ENCODE measurements at places on chromosomes 3 and 15.
A peak's percentile ranks its signal among the peaks of the same experiment; 100 is the strongest.

DNA sequence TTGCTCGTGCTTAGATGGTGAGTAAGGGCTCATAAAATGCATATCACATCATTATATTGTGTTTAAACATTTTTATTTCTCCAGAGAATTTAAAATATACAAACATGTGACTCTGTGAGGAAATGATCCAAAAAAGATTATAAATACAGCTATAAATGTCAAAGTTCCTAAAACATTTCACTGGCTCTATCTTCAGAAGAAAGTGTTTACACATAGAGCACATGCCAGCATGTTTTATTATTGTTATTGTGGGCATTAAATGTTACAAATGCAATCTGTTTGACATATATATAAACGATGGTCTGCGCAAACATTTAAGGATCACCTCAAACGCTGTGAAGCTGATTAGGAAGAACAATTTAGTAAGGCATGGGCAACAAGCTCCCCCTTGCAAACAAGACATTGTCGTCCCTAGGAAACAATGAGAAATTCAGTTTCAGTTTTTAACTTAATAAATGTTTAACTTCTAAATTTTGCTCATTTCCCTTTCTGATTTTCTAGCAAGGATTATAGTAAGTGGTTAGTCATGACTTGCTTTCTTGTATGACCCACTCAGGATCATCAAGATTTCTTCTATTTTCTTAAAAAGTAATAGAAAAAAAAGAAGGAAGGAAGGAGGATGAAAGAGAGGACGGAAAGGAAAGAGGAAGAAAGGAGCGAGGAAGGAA lies 207.5 kb downstream of the SATB1 start:
- no peak for DNase-seq

DNA sequence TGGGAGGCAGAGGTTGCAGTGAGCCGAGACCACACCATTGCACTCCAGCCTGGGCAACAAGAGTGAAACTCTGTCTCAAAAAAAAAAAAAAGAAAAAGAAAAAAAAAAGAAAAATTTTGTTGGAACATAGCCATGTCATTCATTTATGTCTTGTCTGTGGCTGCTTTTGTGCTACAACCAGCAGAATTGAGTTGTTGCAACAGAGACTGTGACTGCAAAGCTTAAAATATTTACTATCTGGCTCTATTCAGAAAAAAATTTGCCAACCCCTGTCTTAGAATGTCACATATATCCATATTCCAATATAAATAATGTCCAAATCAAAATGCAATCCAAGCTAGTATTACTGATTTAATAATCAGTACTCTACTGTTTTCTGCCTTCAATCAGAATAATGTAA lies 25.1 kb downstream of the CD80 start:
- DNase-seq = no peak

DNA sequence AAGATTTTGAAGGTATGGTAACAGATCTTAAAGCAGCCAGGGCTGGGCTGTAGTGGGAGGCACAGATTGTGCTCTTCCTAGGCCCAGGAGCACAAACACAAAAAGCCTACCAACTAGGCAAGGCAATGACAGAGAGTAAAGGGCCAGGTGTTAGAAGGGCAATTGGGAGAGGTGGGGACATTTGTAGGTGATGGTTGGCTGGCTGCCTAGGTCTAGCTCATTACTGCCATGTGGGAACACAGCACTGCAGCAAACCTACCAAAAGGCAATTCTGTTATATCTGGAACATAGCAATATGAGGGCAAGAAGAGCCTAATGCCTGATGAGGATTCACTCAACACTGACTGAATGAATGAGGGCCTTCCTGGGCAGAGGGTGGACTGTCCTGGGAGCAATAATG lies 30.4 kb downstream of the ARHGEF3 start:
- DNase-seq = no peak

DNA sequence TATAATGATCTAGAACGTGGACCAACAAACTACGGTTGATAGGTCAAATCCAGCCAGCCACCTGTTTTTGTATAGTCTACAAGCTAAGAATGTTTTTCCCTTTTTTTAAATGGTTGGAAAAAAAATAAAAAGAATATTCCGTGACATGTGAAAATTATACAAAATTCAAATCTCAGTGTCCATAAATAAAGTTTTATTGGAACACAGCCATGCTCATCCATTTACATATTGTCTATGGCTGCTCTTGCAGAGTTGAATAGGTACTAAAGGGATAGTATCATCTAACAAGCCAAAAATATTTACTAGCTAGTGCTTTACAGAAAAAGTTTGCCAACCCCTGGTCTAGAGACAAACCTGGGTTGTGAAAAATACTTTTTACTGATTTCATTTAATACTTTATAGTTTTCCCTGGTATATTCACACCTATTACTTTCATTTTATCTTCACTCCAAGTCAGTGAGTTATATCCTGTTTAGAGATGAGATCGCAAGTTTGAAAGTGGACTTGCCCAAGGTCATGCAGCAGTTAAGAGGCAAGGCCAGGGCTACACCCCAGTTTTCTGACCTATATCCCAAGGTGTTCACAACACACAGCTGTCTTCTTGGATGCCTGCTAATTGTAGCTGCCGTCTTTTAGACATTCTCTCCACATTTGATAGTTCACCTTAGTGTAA lies 58.4 kb downstream of the IGF2BP2 start:
- no peak for DNase-seq

DNA sequence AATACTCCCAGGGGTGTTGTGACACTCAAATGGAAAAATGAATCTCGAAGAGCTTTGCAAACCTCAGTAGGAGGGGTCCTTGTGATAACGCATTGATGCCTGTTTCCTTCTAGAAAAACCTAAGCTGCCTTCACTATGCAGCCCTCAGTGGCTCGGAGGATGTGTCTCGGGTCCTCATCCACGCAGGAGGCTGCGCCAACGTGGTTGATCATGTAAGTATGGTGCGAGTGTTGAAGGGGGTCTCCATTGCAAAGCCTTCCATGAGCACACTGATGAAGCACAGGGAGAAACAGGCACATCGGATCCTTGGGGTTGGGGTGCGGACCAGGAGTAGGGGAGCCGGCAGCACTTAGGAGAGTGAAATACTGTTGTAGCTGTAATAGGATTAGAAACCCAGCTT lies 22.3 kb downstream of the ANKDD1A start:
- no peak for DNase-seq

DNA sequence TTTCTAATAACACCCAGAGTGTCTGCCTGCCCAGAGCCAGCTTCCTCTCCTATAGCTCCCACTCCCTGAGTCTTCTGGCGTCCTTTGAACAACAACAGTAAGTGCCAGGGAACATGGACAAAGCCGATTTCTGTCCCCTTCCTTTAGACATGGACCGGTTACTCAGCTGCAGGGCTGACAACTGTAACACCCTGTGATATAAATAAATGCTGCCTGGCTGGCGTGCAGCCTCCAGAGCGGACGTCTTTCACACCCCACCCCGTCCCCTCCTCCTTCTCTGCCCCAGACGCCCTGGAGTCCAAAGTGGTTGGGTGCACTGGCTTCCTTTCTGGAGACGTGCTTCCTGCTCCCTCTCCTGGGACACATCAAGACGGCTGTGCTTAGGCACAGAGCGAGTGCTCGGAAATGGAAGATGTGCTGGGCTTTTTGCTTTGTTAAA lies 281.9 kb upstream of the LRRFIP2 start:
- DNase-seq = no peak

GRCh38 chr3:73327052-73327451 lies 265.6 kb downstream of the EBLN2 start:
- DNase-seq = no peak

- DNase-seq = peak; percentile 89
Observed at GRCh38 chr3:79297245-79297960, 470.4 kb downstream of the ROBO1 start.

DNA sequence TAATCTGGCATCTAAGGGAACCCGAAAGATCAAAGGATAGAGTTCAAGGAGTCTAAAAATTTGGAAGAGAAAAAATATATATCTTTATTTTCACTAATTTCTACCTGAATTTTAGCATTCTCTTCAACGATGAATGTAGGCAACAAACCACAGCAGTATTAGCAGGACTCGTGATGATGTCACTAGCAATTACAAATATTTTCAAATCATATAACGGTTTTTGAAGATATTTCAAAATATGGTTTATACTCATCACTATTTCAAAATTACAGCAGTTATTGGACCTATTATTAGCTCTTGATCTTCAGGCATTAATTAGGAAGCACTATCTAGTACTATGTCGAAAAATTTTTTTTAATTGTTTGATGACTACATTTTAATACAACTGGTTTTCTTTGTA lies 27.0 kb upstream of the ANKDD1A start:
- no peak for DNase-seq

- DNase-seq = no peak
Observed at GRCh38 chr3:197227780-197228574, 70.4 kb downstream of the DLG1 start.

GRCh38 chr3:50373146-50374051 lies 14.1 kb upstream of the TMEM115 start:
- DNase-seq = no peak

- no peak for DNase-seq
Observed at GRCh38 chr3:55367384-55367783, 119.7 kb downstream of the WNT5A start.

- DNase-seq = no peak
Observed at GRCh38 chr15:31081056-31081455, 20.5 kb downstream of the TRPM1 start.

GRCh38 chr3:107543666-107544065 lies 20.9 kb downstream of the BBX start:
- no peak for DNase-seq

DNA sequence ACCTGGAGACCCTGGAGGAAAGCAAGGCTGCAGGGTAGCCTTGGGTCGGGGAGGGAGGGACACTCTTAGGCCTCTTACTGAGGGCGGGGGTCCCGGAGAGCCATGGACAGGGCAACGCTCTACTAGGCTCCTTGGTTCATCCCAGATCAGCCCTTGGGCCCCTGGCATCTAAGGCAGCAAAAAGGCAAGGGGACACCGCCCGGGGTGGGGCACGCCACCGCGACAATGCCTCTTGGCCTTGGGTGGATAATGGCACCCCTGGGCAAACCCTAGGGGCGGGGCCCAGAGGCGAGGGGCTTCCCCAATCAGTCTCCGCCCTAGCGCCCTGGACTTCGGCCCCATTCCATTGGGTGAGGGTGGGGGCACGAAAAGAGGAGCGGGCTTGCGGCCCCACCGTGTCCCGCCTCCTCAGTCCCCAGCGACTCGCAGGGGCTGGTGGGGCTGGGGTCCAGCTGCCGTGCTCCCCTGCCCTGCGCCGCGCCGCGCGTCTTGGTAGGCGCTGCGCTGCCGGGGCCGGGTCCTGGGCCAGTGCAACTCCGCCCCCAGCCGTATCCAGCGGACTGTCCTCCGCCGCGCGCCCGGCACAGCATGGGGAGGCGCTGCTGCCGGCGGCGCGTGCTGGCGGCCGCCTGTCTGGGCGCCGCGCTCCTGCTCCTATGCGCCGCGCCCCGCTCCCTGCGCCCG lies at the start of gene CHST13:
TSS of gene CHST13 (plus strand) at position 411 of the 684 bp plus-strand sequence. CDS start at position 589, 178 bp downstream.
- no peak for DNase-seq

- DNase-seq = no peak
Observed at GRCh38 chr3:45910892-45911291, 24.5 kb downstream of the CCR9 start.

DNA sequence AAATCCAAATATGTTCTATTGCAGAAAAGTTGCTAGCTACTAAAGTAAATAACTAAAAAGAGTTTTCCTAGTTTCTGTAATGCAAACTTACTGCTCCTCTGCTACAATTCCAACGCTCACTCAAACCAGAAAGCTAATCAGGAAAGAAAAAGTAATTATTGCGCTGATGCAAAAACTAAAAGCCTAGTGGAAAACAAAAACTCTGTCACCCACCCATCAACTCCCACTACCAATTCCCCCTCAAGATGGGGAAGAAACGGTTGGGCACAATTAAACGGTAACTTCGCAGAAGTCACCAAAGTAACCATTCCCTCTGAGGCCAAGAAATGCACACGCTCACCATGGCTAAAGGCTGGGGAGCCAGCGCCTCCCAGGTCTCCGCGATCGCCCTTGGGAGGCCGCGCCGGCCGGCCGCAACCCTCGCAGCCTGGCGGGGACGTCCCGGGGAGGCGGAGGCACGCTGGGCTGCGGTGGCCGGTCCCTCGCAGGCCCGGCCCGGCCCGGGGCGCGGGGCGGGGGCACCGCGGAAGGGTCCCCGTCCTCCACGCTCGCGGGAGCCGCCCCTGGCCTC lies 684 bp downstream of the SLTM start:
- no peak for DNase-seq

DNA sequence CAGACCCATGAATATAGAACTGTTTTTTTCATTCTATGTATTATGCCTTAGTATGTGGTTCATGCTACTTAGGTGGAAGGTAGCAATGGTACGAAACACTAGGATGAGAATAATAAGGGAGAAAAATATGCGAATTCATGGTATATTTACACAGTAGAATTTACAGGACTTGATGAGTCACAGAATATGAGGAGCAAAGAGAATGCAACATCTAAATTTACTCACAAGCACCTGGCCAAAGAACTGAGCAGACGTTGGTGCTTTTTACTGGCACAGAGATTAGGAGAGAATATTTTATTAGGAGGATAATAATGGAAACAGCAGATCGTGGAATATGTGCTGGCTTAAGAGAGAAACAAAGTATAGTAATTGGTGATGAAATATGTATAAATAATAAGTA lies 785.4 kb upstream of the ROBO1 start:
- no peak for DNase-seq

DNA sequence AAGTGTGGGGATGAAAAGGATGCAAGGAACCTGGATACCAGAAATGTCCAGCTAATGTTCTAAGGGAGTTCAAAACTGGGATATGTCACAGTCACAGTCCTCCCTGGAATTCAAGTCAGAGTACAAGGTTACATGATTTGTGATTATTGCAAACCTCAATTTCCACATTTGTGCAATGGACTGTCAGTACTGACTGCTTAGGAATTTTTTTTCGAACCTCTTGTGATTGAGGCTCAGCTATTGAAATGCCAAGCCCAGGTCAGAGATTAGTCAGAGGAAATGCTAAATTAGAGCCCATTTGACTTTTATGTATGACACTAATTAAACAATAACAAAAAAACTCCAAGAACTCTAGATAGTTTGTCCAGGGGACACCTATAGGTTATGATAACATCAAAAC lies 210.2 kb downstream of the THSD4 start:
- DNase-seq = no peak

- no peak for DNase-seq
Observed at GRCh38 chr3:28042707-28043106, 198.7 kb upstream of the CMC1 start.

- DNase-seq = no peak
Observed at GRCh38 chr15:70466895-70467529, 296.3 kb downstream of the UACA start.
